ENCODE measurements at places on chromosomes 2 and 18.

DNA sequence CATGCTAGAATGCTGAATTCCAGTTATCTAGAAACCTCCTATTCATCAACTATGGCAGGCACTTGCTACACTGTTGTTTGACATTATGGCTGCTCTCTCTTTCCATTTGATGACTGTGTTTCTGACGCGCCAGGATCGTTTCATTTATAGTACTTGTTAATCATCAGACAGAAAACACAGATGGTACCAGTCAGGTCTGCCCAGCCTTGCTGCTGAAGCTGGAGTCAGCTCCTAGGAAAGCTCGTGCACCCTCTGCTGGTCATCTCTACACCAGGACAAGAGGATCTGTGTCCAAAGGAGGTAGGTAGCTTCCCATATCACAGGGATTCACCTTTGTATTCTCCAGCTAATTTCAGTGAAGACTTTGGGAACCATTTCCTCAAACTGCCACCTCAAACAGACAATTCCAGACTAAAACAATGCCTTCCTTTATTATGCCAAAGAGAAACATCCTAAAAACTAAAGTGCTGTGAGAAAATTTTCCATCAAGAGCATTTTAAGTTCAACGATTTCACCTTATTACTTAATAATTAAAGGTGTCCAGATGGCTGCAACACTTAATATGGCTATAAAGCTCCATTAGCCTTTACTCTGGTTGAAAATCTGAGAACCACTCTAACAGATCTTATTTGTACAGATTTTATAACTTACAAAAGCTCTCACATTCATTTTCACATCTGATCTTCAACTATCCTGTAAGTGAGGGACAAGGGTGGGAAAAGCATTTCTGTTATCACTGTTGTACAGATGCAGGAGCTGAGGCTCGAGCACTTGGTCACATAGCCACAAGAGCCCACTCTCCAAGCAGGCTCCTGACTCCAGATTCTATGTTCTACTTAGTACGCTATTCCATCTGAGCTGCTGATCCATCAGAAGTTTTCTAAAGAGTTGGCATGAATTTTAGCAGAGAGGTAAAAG lies 17.5 kb downstream of the METTL8 start:
- peak; percentile 82 for DNase-seq

GRCh38 chr2:241485172-241485911 lies 23.0 kb downstream of the STK25 start:
- DNase-seq: no peak

DNA sequence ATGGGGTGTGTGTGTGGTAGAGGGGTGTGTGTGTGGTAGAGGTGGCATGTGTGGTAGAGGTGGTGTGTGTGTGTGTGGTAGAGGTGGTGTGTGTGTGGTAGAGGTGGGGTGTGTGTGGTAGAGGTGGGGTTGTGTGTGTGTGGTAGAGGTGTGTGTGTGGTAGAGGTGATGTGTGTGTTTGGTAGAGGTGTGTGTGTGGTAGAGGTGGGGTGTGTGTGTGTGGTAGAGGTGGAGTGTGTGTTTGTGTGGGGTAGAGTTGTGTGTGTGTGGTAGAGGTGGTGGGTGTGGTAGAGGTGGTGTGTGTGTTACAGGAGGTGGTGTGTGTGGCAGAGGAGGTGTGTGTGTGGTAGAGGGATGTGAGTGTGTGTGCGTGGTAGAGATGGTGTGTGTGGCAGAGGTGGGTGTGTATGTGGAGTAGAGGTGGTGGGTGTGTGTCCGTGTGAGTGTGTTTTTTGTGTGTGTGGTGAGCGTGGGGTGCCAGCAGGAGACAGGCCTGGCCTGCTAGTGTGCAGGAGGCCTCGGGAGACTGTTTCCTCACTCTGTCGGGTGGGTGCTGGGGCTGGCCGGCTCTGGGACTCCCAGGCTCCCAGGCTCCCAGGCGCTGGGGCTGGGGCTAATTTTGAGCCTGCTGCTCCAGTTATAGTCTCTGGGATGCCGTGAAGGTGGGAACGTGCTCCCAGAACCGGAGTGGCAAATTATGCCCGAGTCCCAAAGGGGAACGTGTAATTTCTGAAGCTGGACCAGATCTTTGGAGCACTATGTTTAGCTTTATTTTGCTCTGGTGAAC lies 165.2 kb downstream of the DYSF start:
- peak; percentile 2 for DNase-seq

DNA sequence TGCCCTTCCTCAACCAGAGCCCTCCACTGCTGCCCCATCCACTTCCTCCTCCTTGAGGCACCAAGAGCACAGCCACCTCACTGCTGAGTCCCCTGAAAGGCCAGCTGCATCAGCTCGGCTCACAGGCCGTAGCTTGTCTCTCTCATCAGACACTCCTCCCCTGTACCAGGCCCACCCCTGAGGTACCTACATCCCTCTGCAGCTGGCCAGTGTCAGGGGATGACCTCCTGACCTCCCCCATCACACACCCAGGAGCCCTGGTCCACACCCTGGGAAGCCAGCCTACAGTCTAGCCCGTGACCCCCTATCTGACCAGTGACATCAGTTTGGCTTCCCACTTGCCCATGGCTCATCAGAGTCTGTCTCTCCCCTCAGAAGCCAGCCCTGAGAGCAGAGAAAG lies 205.6 kb downstream of the TNS1 start:
- no peak for DNase-seq

GRCh38 chr2:61485281-61485680 lies 14.4 kb upstream of the USP34 start:
- no peak for DNase-seq

DNA sequence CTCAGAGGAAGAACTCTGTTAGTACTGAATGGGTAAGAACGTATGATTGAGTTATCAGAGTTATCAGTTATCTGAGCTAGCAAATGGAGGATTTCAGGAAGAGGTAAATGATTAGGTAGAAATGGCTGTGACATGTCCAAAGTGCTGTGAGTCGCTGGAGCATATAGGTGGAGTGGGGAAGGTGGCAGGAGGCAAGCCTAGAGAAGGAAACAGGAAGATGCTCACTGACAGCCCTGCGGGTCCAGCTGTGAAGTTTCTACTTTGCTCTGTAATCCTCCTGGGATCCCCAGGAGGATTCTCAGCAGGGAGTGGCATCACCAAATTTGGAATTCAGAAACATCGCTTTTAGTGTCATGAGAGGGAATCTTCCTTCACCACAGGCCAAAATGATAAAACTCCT lies 52.0 kb downstream of the GYPC start:
- DNase-seq: no peak

- DNase-seq: no peak
These were observed 53.6 kb downstream of the SRD5A2 start for GRCh38 chr2:31526946-31527732.

GRCh38 chr18:58822944-58823343 lies 41.7 kb upstream of the ZNF532 start:
- no peak for DNase-seq

- DNase-seq: peak; percentile 71
These were observed 22.3 kb downstream of the EFEMP1 start for GRCh38 chr2:55901322-55901721.

GRCh38 chr18:75256376-75256775 lies 45.8 kb downstream of the TSHZ1 start:
- no peak for DNase-seq

DNA sequence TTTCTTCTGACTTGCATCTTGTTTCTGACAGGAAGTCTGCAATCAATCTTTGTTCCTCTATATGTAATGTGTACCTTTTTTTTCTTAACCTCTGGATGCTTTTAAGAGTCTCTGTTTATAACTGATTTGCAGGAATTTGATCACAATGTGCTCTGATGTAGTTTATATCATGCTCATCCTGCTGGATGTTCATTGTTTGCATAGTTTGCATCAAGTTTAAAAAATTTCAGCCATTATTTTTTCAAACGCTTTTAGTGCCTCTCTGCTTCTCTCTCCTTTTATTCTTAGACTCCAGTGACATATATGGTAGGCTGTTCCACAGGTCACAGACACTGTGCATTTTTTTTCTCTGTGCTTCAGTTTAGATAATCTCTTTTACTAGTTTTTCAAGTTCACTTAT lies 23.9 kb downstream of the RBKS start:
- no peak for DNase-seq

DNA sequence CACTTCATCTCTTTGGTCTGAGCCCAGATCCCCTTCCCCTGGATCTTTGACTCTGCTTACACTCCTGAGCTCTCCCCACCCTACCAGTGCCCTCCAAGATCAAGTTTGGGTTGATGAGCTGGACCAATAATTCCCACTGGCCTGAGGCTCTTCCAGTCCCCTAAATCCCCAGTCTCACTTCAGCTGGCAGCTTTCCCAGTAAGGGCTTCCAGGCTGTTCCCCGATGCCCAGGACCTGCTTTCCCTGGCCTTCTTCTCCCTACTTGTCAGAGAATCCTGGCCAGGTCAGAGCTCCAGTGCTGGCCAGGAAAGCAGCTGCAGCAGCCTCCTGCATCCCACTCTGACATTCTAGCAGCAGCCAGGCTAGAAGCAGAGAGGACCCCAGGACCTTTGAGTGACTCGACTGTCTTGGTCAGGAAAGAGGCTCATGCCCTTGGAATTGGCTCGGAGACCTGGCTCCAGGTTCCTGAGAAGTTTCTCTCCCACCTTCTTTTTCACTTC lies 3.5 kb downstream of the WNT6 start:
- DNase-seq: no peak

DNA sequence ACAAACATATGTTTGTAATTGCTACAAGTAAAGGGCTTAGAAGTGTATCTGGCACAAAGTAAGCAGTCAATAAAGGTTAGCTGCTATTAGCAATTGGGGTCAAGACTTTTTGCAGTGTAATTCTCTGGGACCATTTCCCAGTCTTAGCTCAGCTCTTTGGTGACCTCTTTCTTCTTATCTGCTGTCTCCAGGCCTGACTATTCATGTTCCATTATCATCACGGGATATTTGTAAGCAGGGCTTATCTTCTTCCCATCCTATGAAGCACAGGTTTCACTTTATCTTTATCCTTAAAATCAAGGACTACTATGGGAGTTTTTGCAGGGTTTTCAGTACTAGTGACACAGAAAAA lies 131.7 kb downstream of the DOCK10 start:
- DNase-seq: no peak

- no peak for DNase-seq
These were observed 105.7 kb upstream of the GPC1 start for GRCh38 chr2:240329778-240330177.

GRCh38 chr2:103809941-103810441 lies 1043.9 kb upstream of the POU3F3 start:
- peak; percentile 45 for DNase-seq

DNA sequence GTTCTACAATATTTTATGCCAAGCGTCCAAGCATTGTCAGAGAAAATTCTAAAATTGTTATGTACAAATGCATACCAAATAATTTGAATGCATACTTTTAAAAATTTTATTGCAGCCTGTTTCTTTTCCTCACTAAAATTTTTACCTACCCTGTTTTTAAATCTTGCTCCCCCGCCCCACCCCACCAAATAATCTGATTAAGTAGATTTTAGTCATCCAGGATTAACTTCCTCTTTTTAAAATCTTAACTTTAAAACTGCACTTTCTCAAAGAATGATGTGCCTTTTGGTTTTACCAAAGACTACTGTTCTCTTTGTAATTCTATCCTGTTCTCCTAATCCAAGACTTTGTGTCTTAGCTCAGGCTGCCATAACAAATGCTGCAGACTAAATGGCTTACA lies 269.4 kb upstream of the FN1 start:
- no peak for DNase-seq

- no peak for DNase-seq
These were observed 335.0 kb downstream of the CBLN2 start for GRCh38 chr18:72208920-72209676.

DNA sequence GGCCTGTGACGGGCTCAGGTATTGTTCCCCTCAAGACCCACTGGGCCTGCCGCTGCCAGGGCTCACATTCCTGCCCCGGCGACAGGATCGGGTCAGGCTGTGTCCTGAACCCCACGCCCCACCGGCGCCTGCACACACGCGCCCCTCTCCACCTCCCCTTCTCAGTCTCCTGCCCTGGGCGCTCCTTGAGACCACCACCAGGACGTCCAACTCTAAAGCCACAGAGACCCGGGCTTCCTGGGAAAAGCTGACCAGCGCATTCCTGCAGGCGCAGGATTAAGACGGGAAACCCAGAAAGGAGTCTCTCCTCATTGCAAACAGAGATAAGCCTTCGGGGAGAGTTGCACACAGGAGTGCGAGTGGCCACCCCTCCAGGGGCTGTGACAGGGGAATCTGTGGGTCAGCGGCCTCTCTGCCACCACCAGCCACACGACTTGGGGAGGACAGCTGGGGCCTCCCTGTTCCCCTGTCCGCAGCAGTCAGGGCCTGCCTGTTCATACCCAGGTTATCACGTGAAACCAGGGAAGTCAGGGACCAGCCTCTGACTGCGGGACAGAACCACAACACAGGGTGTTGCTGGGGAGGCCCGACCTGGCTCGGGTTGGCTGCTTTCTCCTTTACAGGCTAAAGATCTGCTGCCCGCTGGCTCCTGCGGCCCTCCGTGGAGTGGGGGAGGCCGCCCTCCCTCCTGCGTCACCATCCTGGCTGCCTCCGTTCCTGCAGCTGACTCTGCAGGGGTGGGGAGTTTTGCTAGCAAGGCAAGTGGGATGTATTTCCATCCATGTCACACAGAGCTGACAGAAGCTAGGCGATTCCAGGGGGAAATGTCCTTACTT lies 88.8 kb downstream of the ZCCHC2 start:
- DNase-seq: no peak

- DNase-seq: peak; percentile 41
These were observed 61.3 kb downstream of the NCKAP5 start for GRCh38 chr2:133506996-133507395.

DNA sequence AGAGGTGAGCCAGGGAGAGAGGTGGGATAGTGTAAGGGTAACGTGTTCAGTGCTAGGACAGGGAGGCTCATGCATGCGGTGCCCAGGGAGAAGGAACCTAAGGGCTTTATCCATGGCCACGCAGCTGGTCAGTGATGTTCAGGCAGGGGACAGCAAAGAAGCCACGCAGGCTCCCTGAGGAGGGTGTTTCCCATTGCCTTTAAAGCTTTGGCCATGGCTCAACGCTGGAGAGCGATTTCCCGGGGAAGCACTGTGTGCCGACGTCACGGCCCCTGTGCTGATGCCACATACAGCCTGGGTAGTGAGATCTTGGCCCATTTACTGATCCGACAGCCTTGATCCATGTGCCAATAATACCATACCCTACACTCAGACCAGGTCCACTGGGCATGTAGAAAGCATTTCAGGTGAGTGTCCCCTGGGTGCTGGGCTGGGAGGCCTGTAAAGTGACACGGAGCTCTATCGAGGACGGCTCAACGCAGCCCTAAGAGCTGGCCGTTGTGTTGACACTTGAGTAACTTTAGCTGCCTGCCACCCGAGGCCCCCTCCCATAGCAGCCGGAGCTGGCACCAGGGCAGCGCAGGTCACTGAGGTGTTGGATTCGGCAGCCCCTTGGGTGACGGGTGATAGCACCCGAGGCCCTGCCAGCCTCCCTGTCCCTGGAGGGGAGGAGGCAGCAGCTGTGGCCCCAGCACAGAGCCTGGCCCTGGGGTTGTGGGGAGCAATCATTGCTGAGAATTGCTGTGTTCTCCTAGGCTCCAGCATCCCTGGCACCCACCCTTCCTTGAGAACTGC lies 41.4 kb downstream of the PDIA6 start:
- DNase-seq: no peak

GRCh38 chr2:209579230-209579749 lies 155.4 kb downstream of the MAP2 start:
- DNase-seq: no peak
